CD4-positive, alpha-beta T cell treated with Interferon gamma for 1 hour (primary cell): ENCODE measurements at places on chromosomes 6 and 20.
A peak's percentile ranks its signal among the peaks of the same experiment; 100 is the strongest.

GRCh38 chr6:111642463-111643158, 36.9 kb upstream of the TRAF3IP2 start:
- DNase-seq: peak; percentile 28

DNA sequence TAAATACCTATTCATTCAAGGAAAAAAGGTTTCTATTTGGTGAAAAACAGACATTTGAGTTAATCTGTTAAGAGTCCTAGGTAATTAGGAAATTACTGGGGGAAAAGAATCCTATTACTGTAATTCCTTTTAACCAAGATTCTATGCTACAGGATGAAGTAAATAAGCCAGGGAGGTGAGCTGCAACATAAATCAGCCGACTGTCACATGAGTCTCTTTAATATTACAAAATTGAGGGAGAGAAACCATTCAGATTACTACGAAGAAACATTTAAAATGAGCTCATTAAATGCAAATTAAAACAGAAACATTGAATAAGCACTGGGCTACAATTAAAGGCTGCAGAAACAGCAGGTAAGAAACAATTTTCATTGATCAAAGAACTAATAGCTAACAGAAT, 5.3 kb downstream of the PRKN start:
- DNase-seq: no peak

DNA sequence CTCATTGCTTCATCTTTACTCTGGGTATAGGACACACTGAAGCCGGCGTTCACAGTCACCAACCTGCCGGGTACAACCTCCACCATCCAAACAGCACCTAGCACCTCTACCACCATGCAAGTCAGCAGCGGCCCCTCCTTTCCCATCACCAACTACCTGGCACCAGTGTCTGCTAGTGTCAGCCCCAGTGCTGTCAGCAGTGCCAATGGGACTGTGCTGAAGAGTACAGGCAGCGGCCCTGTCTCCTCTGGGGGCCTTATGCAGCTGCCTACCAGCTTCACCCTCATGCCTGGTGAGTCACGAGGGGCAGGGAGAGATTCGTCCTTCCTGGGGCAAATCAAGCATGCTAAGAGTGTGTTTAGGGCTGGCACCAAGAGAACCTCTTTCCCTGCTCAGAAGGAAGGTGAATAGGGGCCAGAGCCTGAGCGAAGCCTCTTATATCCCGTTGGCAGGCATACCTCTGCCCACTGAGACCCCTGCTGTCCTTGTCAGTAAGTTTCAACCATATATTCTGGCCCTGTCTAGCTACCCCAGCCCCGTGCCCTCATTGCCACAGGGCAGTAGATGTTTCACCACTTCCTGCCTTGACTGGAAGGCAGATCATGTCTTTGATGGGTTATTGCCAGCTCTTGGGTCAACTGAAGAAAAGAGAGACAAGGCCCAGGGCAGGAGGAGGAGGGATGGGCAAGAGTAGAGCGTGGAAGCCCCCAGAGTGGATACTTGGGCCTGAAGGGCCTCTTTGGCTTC, 4.8 kb downstream of the SRF start:
- DNase-seq: no peak

DNA sequence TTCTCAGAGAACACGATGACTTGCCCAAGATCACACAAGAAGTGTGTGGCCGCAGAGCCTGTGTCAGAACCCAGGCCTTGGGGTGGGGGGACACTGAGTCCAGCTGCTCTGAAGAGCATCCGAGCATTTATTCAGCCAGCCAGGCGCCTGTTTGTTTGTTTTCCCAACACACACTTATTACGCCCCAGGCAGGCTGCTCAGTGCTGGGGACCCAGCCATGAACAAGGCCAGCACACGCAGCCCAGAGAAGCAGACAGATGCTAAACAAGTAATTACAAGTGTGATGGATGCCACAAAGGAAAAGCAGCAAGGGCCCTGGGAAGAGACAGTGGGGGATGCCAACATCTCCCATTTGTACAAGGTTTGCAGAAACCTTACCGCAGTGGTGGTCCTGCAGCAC, 19.4 kb upstream of the SIRPA start:
- no peak for DNase-seq

- DNase-seq: no peak
Measured at GRCh38 chr6:110556317-110557110, 80.1 kb upstream of the SLC22A16 start.
